ENCODE measurements at places on chromosomes 7 and 10.
A peak's percentile ranks its signal among the peaks of the same experiment; 100 is the strongest.

DNA sequence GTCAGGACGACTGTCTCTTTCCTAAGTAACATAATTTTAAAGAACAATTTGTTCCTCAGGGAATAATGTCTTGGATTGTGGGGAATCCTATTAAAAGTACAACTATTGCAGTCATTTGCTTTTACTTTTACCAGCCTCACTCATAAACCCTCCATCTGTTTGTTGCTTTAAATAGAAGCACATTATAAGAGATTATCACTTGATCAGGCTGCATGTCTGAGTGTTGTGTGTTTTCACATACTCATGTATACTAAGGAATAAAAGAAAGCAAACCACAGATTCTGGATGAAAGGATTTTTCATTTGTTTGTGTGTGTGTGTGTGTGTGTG, 1077.8 kb downstream of the KCNMA1 start:
- DNase-seq, result peak; percentile 40

DNA sequence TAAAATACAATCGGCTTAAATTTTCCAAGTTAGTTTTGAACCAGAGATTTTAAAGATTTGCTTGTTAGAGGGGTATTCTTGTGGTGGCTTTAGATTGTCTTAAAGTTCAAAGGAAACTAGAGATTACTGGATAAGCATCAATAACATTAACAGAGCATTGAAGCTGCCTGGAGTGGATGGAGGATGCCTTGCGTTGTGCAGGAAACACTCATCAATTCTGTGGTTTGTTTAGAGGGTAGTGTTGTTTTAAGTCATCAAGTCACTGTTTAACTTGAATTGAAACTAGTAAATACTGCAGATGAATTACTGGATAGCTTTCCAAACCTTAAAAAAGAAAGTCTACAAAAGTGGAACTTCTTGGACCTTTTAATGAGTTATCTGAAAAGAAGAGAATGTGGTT, 218.6 kb downstream of the CELF2 start:
- no peak for DNase-seq

GRCh38 chr7:158682456-158682855, 22.1 kb downstream of the NCAPG2 start:
- no peak for DNase-seq

DNA sequence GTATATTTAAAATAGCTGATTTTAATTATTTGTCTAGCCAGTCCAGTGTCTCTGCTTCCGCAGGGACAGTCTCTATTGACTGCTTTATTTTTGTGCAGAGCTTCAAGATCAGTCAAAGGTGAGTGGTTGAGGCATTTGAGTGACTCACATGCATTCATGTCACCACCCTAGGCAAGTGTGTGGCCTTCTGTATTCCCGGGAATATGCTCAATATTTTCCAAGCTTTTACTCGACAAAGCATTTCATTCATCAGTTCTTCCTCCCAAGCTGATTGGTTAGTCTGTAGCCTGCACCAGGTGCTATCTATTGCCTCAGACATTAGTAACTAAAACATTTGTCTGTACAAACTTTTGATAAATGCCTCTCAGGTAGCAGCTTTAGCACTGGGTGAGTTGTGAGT, 471.5 kb upstream of the NRG3 start:
- no peak for DNase-seq

DNA sequence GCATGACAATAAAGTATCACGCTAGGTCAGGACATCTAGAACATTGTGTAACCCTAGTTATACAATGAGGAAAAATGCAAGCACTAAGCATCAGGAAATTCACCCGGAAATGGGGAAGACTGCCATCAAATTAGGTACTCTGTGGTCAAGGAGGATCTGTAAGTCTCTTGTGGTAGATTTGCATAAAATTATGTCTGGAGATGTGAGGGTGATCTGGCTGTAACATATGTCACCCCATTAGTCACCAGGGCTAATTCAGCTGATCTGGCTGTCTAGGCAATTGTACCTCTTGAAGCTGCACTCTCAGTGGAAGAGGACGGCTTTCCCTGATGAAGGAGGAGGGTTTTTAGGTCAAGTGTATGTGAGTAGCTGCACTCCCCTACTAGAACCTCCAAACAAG, 14.8 kb downstream of the AKR1D1 start:
- DNase-seq, result no peak

- no peak for DNase-seq
These were observed 2.7 kb downstream of the MXI1 start for GRCh38 chr10:110209926-110210673.

DNA sequence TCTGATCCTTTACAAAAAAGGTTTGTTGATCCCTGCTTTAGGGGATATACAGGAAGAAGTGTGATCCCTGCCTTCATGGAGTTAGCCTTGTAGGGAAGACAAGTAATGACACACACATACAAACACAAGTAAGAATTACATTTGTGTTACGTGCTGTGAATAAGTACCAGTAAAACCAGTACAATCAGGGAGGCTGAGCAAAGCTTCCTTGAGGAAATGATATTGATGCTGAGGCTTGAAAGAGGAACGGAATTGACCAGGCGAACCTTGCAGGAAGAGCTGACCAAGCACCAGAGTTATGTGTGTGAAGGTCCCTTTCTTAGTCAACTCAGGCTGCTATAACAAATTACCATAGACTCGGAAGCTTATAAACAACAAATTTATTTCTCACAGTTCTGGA, 83.6 kb upstream of the CACUL1 start:
- DNase-seq, result no peak

- no peak for DNase-seq
These were observed 3.2 kb downstream of the IDI2 start for GRCh38 chr10:1022413-1022812.

GRCh38 chr10:52623761-52624160, 148.8 kb downstream of the MBL2 start:
- DNase-seq, result peak; percentile 11

- DNase-seq, result peak; percentile 14
These were observed 30.7 kb upstream of the APBB1IP start for GRCh38 chr10:26407406-26407969.

GRCh38 chr7:50626286-50626685, 61.1 kb upstream of the DDC start:
- no peak for DNase-seq

DNA sequence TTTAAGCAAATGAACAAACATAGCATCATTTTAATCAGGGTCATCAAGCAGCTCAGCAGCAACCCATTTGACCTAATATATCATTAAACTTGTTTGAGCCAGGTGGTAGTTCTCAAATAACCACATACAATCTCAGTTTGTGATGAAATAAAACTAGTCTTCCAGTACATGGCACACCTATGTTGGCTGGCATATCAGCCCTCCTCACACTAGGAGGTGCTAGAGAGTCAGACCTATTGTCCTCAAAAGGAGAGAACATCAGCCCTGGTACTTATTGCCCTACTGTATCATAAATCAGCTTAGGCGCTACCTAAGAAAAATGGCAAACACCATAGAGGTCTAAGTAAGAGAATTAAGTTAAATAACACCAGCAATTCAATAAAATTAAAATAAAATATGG, 81.7 kb downstream of the CABCOCO1 start:
- DNase-seq, result no peak

GRCh38 chr10:6296828-6297251, 94.1 kb downstream of the PFKFB3 start:
- DNase-seq, result no peak

DNA sequence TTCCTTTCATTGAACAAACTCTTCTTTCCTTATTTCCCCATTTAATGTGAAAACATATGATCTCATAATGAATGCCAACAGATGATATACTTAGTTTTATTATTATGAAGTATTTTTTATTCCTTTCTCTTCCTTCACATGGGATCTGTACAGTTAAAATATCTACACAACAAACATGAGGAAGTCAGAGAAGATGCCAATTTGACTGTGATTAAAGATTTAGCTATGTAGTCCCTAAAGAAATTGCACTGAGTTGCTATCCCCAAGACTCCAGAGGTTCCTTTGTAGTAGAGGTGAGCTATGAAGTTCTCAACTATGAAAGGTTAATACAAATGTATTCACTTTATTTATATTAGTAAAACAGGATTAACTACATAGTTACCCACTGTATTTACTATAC, 60.6 kb upstream of the LRRN3 start:
- no peak for DNase-seq

GRCh38 chr7:76386691-76387260, 22.7 kb downstream of the SSC4D start:
- DNase-seq, result no peak

- DNase-seq, result no peak
These were observed 41.4 kb upstream of the ANLN start for GRCh38 chr7:36348256-36348655.

DNA sequence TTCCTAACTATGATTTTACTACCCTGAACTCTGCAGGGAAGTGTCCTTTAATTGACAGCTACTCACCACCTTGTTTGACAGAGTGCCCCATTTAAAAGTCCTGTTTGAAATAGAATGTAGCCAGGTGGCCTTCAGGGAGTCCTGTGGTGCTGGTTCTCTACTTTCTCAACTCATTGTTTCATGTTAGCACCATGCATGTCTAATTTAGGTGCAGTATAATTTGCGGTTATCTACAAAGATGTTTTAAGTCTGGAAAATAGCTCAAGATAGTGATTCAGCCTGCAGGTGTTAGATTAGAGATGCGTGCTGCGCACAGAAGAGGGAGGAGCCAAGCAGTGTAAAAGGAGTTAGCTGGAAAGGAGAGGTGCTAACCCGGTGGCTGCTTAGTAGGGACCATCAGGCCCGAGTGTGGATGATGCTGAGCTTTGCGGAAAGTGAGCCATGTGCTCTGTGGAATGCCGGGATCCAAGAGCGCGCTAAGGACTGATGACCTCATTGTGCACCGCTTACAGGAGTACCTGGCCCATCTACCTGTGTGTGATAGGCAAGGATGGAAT, 1.2 kb downstream of the CCM2 start:
- DNase-seq, result peak; percentile 22

GRCh38 chr7:159127691-159128642, 16.7 kb downstream of the VIPR2 start:
- DNase-seq, result no peak

- DNase-seq, result no peak
These were observed 3.5 kb upstream of the DEPP1 start for GRCh38 chr10:44982114-44982460.

- DNase-seq, result peak; percentile 85
These were observed 94.5 kb upstream of the GSDME start for GRCh38 chr7:24851786-24852185.

- no peak for DNase-seq
These were observed 140.6 kb upstream of the CDK6 start for GRCh38 chr7:92976931-92977330.

DNA sequence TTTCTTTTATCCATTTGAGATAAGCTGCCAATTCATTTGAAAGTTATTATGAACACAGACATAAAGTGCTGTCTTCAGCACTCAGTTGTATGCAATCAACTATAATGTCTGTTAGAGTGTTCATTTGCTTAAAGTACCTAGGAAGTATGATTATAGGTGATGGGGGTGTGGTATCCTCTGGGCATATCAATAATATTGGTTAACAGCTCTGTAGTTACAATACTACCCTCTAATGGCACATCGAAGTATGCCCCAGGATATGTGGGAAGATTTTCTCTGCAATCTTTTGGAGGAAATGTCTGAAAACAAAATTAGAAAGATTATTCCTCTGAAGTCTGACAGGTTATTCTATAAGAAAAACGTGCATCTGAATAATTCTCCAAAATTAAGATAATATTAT, 429.7 kb downstream of the ARL4A start:
- DNase-seq, result no peak

DNA sequence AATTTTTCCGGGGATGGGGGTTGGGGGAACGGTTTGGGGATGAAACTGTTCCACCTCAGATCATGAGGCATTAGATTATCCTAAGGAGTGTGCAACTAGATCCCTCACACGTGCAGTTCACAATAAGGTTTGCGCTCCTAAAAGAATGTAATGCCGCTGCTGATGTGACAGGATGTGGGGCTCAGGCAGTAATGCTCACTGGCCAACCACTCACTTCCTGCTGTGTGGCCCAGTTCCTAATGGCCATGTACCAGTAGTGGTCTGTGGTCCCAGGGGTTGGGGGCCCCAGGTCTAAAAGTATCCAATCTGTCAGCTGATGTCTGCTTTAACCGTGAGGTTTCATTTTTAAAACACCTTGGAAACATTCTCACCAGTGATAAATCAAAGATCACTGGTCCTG, 2.2 kb downstream of the STN1 start:
- no peak for DNase-seq

GRCh38 chr10:76285012-76285411, 853.6 kb downstream of the LRMDA start:
- DNase-seq, result peak; percentile 93

- no peak for DNase-seq
These were observed 267.2 kb downstream of the ELFN1 start for GRCh38 chr7:1937252-1937605.

DNA sequence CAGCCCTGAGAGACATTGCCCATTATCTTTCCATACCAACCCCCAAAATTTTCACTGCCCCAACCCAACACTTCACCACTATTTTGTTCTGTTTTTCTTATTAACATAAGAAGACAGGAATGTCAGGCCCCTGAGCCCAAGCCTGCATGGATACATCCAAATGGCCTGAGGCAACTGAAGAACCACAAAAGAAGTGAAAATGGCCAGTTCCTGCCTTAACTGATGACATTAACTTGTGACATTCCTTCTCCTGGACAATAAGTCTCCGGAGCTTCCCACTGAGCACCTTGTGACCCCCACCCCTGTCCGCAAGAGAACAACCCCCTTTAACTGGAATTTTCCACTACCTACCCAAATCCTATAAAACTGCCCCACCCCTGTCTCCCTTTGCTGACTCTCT, 1076.4 kb upstream of the GHITM start:
- no peak for DNase-seq

GRCh38 chr10:323651-324293, 188.5 kb downstream of the ZMYND11 start:
- peak; percentile 97 for DNase-seq

GRCh38 chr7:47543714-47544113, 38.2 kb downstream of the TNS3 start:
- no peak for DNase-seq

DNA sequence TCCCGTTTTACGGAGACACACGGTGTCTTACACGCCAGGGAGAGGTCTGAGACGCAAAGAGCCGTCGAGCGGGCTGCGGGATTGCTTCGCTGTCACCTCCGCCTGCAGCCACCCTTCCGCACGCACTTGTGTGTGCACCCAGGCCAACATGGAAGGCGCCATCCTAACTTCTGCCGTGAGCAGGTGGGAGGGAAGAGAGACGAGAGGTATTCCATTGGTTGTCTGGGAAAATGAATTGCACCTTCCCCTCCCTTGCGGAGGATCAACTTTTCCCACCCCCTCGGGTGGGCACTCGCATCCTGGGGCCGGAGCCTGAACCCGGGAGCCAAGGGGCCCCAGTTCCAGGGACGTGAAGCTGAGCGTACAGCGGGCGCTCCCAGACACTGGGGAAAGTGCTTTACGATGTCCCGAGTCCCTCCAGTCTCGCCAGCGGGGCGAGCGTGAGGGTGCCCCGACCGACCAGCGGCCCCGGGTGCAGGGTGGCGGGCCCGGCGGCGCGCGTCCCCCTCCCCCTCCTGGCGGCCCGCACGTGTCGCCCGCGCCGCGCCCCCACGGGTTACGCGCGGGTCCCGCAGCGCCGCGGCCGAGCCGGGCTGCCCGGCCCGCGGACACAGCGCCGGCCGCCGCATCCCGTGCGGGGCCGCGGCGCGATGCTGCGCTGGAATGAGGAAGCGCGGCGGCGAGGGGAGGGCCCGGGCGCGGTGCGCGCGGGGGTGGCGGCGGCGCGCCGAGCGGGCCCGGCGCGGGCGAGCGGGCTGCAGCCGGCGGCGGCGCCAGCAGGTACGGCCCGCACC, 984 bp upstream of the IKZF1 start:
- no peak for DNase-seq
